ENCODE measurements at places on chromosomes 1 and 21.

DNA sequence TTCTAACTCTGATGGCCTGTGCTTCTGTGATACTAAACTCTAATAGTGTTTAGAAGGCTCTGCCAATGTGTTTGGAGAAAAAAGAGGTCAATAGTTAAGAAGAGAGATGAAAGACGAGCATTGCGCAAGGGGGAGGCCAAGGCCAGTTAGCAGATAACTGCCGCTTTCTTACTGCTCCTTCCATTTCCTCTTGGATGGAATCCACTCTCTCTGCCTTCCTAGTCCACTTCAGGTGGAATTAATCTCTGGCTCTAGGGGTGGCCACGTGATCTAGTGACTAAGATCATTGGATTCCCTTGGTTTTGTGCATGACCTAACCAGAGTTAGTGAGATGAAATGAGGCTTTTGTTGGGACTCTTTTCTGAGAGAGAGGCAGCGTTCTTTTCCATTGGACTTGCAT, 148.3 kb downstream of the ACTL8 start:
- peak; percentile 67 for DNase-seq

DNA sequence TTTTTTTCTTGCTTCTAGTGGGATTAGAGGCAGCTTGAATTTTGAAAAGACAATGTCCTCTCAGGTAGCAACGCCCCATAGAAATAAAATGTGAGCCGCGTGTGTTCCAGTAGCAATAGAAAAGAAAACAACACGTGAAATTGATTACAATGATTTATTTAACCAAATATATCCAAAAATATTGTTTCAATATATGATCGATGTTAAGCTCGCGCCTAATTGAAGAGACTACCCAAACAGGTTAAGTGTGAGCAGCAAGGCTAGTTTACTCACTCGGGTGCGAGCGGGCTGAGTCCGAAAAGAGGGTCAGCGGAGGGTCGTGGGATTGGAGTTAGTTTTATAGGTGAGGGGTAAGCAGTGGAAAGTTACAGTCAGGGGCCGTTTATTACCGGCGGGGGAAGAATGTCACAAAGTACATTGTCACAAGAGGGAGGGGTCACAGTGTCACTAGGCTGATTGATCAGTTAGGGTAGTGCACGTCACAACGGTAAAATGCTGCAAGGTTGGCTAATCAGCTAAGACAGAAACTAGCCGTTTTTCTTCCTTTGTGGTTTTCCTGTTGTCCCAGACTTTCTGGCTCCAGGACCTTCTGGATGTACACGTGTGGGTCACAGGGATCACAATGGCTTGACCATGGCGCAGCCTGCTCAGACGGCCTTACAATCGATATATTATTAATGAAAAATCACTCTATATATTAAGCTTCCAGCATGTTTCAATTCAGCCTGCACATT, 697 bp upstream of the ZNF670 start:
- no peak for DNase-seq

DNA sequence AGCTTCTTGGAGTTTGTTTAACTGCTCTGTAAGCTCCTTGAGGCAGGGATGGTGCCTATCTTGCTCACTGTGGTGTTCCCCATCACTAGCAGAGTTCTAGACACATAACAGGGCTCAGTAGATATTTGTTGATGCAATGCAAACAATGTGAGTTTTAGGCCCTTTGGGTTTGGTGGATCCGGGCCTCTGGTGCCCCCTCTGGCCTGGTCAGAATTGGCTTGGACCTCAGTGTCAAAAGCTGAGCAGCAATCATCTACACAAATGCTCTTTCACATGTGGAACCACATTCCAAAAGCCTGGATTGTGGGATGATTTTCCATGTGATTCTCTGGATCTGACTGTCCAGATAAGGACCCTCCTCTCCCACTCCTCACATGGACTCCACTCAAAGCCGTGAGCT, 53.4 kb upstream of the BCAR3 start:
- DNase-seq: no peak

- DNase-seq: no peak
These were observed 62.1 kb downstream of the ABL2 start for GRCh38 chr1:179167418-179167777.

- no peak for DNase-seq
These were observed 10.8 kb upstream of the EYA3 start for GRCh38 chr1:28099050-28099769.

DNA sequence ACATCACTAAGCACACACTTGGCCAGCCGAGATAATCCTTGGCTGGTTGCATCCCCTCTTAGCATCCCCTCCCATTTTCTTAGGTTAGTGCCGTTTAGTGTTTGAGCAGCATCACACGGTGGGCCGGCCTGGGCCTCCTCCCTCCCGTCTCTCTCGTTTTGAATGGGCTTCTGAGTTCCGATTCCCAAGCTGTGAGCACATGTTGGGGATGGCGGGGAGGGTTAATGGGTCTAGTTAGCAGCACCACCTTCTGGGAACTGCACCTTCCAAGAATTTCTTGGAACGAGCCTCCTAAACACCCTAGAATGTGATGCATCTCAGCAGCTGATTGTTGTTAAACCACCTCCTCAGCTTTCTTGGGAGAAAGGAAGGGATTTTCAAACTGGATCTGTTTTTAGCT, 73.3 kb downstream of the CNIH3 start:
- DNase-seq: no peak

DNA sequence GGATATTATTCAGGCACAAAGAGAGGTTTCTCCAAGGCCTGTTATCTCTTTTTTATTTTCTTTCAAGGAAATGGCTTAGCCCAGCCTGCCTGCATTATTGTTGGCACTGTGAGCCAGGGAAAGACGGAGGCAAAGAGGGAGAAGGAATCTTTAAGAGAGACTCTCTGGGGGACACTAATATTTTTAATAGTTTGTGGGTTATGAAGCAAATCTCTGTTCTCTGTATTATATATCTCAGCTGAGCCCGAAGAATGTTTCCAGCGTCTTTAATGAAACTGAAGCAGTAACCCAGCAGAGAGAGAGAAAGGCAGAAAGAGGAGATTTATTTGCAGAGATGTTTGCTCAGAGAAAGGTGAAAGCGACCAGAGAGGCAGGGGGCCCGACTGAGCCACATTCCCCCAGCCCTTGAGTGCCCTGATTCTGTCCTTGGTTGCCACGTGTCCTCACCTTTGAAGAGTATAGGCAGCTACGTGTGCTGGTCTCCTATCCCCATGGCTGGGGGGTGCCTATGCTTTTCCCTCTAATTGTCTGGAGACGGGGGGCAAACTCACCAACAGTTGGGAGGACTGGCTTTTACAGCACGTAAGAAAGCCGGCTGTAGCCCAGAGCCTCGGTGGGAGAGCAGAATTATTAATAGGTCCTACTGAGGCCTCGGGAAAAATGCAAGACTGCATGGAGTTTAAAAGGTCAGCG, 166.4 kb downstream of the TRABD2B start:
- DNase-seq: no peak

GRCh38 chr1:147177611-147178380, 5.5 kb upstream of the PRKAB2 start:
- no peak for DNase-seq

DNA sequence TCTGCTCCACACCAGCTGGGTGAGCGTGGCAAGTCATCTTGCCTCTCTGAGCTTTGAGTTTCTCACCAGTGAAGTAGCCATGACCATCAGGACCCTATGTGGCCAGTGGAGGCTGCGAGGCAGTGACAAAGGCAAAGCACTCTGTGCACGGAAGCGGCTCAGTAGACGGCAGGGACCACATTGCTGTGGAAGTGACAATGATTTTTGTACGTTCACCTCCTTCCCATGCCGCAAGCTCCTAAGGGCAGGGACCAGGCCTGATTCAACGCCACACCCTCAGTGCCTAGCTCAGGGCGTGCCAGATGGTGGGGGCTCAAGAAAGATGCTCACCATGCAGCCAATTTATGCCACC, 210.5 kb downstream of the MATN1 start:
- DNase-seq: no peak
